ENCODE measurements at places on chromosomes 4 and X. TPM values are rescaled to one million over a fixed set of nuclear protein-coding genes. Genes with fewer than 3 reads are reported as not detected.

GRIA3 gene
- 1.2 TPM for polyA plus RNA-seq

UGT2B15 gene
- polyA plus RNA-seq = 0.45 TPM

ASB5 gene
- polyA plus RNA-seq = 0.10 TPM

NWD2 gene
- polyA plus RNA-seq = 0.03 TPM

GPAT3 gene
- 15.9 TPM for polyA plus RNA-seq

- DNase-seq = no peak
Observed at GRCh38 chr4:147418226-147418625, 62.7 kb upstream of the EDNRA start.

GRCh38 chr4:3441501-3442459, at the start of gene HGFAC:
TSS of gene HGFAC (plus strand) at chr4:3441968. CDS start at chr4:3442002, 34 bp downstream.
- DNase-seq = no peak

DNA sequence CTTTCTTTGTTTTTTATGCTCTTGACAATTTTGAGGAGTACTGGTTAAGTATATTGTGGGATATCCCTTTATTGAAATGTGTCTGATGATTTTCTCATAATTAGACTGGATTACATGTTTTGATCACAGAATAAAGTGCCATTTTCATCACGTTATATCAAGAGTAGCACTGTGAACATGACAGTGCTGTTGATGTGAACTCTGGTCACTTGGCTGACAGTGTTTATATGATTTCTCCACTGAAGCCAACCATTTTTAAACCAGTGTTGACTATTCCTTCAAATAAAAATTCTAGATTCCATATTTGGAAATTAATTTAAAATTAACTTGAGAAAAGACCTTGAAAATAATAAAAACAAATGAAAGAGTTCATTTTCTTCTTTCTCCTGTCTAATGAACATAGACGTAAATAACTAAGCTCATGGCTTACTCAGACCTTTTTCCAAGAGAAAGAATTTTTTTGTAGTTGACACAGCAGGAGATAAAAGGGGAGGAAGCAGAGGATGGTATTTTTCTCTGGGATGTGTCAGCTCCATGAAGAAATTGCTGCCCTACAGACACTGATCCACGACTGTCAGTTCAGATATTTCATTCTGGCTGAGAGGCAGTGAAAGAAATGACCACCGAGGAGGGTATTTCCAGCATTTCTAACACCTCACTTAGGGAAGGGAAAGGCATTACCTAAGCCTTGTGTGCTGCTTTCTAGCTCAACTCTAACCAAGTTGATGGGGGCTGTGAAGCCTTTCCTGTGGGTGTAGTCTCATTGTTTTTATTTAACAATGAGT, 150.9 kb upstream of the ANK2 start:
- DNase-seq = no peak

GRCh38 chrX:105744291-105744690, 78.0 kb upstream of the NRK start:
- DNase-seq = no peak

DNA sequence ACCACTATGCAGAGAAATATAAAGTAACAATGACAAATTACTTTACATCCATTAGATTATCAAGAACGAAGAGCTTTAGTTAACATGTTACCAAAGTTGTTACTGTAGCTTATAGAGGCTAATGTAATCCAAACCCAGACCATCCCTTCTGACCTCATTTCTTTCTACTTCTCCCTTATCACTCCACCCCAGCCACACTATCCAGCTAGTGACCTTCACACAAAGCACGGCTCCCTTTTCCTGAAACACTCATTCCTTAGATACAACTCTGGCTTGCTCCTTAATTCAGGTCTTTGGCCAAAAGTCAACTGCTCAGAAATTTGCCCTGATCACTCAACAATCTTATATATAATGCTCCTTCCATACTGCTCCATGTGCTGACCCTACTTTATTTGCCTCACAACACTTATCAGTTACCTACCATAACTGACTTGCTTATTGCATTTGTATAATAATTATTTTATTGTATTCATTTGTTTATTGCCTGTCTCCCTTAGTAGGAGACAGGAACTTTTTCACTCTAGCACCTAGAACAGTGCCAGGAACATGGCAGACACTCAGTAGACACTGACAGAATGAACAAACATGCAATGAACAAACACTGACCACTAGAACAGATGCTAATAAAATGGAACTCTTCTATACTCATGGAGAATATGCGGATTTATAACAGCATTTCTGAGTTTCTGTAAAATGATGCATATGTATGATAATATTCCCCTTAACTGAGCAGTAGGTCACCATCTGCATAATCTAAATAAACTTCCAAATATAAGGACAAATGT, 67.6 kb downstream of the EIF4E start:
- no peak for DNase-seq

GRCh38 chrX:123186801-123187200, 2.7 kb downstream of the GRIA3 start:
- no peak for DNase-seq

DNA sequence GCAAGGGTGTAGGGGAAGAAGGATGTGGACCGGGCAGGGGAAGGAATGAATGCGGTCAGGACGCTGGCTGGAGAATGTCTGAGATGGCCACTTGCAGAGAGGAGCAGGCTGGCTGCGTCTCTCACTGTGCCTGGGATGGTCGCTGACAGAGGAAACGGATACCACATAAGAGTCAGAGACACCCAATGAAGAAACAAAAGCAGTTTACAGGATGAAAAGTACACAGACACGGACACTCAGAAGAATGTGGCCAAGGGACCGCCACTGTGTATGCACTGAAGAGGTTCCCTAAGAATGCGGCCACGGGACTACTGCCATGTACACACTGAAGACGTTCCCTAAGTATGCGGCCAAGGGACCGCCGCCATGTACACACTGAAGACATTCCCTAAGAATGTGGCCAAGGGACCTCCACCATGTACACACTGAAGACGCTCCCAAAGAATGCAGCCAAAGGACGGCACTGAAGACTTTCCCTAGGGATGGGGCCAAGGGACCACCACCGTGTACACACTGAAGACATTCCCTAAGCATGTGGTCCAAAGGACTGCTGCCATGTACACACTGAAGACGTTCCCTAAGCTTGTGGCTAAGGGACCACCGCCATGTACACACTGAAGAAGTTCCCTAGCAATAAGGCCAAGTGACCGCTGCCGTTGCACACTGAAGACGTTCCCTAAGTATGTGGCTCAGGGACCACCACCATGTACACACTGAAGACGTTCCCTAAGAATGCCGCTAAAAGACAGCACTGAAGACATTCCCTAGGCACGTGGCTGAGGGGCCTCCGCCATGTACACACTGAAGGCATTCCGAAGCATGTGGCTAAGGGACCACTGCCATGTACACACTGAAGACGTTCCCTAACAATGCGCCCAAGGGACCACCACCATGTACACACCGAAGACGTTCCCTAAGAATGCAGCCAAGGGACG, 32.2 kb downstream of the DHRSX start:
- no peak for DNase-seq

DNA sequence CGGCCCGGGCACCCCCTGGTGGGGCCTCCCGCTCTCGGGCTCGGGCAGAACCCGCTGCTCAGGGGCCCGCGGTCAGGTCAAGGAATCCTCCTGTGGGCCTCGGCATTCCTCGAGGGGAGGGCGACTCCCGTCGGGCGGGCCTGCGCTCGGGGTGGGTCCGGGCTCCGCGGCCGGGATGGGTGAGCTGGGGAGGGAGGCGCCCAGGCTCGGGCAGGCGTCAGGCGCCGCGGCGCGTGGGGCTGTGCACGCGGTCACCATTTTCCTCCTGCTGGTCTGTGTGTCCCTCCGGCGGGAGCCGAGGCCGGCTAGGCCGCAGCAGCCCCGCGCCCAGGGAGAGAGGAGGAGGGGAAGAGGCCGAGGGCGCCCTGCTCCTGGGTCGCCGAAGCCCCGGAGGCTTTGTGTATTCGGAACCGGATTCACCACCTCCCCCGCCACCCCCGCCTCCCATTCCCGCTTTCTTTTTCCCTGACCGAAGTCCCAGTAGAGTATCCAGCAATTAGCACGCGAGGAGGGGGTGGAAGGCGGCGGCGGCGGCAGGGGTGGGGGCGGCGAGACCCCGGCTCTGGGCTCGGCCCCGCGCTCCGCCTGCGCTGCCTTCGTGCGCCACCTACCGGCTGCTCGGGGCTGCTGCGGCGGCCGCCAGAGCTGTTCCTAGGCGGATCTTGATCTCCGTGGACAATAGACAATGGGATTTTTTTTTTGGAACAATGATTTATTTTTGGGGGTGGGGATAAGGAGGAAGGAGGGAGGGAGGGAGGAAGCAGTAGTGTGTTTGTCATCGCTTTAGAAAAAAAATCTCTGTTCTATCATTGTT, 99.0 kb upstream of the MAML3 start:
- peak; percentile 84 for DNase-seq

- DNase-seq = no peak
Observed at GRCh38 chr4:41012293-41012692, 202.0 kb downstream of the APBB2 start.

- no peak for DNase-seq
Observed at GRCh38 chrX:70432936-70433847, 10.1 kb downstream of the GDPD2 start.

DNA sequence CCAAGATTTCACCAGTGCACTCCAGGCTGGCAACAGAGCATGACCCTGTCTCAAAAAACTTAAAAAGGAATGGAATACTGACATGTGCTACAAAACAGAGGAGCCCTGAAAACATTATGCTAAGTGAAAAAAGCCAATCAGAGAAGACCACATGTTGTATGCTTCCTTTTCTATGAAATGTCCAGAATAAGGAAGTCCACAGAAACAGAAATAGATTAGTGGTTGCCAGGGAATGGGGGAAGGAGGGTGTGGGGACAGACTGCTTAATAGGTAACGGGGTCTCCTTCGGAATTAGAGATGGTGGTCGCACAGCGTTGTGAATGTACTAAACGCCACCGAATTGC, 30.1 kb upstream of the KIAA0232 start:
- no peak for DNase-seq

DNA sequence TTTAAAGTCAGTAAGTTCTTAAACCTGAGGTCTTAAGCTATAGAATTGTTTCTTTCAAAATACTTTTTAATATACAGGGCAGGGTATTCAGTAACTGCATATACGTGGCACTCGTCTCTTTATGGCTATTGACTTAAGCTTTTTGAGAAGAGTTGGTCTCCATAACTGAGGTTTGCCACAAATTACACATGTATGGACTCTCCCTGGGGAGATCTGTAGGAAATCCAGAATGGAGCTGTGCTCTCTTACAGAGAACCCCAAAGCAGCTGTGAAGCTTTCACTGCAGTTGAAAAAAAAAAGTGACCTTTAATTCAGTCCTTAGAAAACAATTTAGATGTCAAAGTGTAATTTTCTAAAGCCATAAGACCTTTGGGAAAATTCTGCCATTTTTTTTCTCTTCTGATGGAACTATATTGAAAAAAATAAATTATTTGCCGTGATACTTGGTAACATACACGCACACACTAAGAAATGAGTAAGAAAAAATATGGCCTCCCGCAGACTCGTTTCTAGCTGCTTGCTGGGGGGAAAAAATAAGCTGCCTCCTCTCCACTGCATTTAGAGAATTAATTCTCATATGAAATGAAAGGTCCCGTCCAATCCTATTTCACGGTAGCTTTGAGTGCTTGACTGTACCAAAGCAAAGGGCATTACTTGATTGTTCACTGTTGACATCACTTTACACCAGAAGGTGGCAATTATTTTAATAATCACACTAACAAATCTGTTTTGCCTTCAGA, 159.4 kb upstream of the TENM3 start:
- no peak for DNase-seq

- peak; percentile 73 for DNase-seq
Observed at GRCh38 chr4:99088023-99088449, 552 bp downstream of the ADH5 start.

DNA sequence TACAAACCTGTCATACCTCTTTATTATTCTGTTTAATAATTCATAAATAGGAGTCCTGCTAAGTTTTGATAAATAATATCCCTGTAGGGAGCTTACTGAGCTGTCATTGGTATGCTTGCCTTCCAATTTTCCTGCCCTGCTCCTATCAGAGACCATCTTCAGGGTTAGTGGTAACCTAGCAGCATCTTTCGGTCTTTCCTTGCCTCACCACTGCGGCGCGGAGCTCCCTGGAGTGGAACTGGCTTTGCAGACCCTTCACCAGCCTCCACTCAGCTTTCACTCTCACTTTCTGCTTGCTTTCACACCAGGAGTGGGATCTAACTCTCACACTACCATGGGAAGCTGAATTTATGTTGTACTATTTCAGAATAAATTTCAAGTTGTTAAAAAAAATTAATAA, 481.7 kb upstream of the ATOH1 start:
- DNase-seq = no peak

DNA sequence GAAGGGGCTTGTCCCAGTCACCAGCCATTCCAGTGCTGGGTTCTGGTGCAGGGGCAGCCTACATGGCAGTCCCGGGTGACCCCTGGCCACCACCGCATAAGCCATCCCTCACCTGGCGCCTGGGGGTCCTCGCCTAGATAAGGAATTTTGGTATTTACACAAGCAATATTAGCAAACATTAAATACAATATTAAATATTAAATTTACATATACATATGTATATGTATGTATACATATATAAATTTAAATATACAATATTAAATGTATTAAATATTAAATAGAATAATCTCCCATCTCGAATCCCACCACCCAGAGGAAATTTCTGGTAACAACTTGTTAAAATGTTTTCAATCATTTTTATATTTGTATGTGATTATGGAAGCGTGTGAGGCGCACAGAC, 104.6 kb upstream of the AFAP1 start:
- DNase-seq = no peak

DNA sequence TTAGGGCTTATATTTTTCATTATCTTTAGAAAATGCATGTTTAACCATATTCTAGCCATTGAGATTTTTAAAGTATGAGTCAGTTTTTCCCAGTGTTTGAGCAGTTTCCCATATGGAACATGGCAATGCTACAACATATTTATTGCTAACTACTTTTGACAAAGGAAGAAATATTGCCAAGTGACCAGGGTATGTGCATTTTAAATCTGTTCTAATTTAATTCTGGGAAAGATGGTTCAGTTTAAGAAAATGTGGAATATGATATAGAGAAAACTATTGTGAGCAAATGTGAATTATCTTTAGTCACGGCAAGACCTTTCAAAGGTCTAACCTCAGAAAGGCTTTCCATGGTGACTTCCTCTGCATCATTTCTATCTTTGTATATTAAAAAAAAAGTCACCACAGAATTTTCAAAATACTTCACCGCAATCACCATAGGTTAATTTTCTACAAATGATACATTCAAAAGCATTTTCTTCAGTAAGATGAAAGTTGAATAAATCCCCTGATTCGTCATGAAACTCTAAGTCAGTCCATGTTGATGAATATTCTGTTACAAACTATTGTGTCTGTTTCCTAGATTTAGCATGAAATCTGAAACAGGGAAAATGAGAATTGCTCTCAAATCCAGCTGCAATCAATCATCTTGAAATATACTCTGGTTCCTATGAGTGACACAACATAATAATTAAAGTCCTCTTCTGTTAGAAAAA, 2349.0 kb upstream of the TENM3 start:
- no peak for DNase-seq

DNA sequence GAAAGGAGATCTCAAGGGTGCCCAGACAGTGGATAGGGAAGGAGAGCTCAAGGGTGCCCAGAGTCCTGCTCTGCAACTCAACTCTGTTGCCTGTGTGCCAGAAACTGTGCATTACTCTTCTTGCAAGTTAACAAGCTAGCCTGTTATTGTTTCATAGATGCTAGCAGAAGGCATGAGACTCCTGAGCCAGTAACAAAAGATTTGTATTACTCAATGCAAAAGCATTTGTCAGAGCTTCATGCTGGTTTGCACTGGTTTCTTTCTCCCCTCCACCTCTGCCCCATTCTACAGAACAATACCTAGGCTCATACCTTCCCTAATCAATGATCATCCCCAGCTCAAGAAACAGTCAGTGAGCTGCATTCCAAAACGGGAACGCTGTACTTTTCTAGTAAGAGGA, 124.5 kb upstream of the NEIL3 start:
- no peak for DNase-seq

GRCh38 chr4:1198098-1198844, 25.9 kb upstream of the SPON2 start:
- no peak for DNase-seq
